Sciatic nerve (tissue), 2 donors: ENCODE measurements at places on chromosomes 13 and 19.

DNA sequence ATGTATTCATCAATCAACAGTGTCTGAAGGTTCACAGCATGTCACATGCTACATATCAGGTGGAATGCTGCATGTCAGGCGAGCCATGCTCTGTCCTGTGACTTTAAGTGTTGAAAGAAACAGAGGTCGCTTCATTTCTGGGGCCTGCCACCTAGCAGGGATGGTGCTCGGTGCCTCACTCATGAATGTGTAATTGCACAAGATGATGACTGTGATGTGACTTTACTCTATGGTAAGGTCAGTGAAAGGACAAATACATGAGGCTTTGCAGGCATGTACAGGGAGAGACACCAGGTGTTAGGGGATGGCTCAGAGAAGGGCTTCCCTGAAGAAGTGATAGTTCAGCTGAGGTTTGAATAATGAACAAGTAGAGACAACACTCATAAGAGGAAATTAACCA is 66.7 kb downstream of the FRY start:
- no peak for DNase-seq

GRCh38 chr13:105509981-105510762 is 1025.3 kb downstream of the EFNB2 start:
- no peak for DNase-seq

DNA sequence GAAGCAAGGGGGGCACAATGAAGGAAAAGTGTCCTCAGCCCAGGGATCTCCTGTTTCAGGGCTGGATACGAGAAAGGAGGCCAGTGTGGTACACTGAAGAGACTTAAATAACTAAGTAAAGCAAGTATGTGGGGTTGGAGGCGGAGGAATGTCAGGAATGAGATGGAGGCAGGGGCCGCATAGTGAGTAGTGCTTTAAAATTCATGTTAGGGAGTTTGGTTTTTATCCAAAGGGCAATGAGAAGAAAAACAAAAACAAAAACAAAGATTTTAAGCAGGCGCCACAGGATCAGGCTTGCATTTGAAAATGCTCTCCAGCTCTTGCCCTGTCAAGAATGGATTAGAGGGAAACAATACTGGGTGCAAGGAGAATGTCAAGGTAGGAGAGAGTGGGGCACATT is 273.4 kb downstream of the DCLK1 start:
- no peak for DNase-seq

DNA sequence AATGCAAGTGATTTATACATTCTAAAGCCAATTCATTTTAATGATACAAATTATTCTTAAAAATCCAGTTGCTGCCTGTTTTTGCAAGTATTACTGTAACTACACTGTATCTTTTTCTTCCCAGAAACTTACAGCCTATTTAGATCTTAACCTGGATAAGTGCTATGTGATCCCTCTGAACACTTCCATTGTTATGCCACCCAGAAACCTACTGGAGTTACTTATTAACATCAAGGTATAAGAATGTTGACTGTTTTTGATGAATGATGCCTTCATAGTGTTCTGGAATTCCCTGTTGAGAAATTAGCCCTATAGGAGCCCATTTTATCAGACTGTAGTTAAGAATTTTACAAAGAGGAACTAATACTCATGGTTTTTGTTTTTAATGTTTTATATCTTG is 25.0 kb downstream of the ITM2B start:
- no peak for DNase-seq

- DNase-seq: no peak
Measured at GRCh38 chr13:102914339-102914930, 68.6 kb downstream of the ERCC5 start.
